NCI-H1436 (cell line): ENCODE measurements at places on chromosomes 7 and 10.

- DNase-seq, result no peak
Measured at GRCh38 chr10:110149259-110149658, 58.1 kb upstream of the MXI1 start.

DNA sequence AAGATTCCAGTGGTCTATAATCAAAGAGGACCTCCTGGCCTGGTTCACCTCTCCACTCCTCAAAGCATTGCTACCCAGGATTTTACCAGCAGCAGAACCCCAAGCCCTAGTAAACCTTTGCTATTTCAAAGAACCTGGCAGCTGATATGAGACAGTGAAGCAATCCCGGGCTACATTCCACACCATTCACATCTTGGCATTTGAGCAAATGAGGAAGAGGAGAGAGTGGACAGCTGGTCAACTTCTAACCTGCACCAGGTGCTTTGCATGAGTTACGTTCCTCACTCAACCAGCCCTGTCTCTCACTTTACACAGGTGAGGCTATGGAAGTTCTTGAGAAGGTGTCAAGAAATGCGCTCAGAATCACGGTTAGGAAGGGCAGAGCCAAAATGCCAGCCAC is 1.1 kb downstream of the CCDC3 start:
- no peak for DNase-seq

DNA sequence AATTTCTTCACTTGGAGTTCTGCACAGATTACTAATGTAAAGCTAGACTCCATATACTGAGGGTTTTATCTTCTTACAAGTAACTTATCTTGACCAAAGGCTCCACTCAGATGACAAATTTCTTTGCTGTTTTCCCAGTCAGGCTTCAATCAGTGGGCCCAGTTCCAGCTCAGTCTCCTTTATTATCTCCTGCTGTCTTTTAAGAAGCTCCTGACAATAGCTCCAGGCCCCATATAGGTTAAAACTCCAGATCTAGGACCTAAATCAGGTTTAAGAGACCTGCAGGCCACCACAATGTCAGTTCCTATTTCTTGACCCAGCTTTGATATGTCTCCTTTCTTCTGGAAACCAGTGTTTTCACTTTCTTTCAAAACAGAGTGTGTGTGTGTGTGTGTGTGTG is 165.2 kb downstream of the RELN start:
- DNase-seq, result no peak

DNA sequence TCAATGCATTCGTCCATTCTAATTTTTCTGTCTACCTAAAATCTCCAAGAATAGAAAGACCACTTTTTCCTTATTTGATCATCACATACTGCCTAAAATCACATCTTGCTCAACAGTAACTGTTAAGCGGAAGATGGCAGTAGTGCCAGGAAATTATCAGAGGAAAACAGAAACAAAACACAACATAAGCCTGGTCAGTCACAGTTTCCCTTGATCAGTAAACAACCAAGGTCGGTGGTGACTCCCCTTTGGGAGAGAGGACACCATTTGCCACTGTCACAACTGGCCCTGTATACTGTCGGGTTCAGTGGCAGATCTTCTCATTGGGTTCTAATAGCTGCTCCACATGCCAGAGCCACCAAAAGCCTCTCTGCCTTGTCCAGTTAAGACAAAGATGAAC is 106.6 kb downstream of the PLXNA4 start:
- no peak for DNase-seq

DNA sequence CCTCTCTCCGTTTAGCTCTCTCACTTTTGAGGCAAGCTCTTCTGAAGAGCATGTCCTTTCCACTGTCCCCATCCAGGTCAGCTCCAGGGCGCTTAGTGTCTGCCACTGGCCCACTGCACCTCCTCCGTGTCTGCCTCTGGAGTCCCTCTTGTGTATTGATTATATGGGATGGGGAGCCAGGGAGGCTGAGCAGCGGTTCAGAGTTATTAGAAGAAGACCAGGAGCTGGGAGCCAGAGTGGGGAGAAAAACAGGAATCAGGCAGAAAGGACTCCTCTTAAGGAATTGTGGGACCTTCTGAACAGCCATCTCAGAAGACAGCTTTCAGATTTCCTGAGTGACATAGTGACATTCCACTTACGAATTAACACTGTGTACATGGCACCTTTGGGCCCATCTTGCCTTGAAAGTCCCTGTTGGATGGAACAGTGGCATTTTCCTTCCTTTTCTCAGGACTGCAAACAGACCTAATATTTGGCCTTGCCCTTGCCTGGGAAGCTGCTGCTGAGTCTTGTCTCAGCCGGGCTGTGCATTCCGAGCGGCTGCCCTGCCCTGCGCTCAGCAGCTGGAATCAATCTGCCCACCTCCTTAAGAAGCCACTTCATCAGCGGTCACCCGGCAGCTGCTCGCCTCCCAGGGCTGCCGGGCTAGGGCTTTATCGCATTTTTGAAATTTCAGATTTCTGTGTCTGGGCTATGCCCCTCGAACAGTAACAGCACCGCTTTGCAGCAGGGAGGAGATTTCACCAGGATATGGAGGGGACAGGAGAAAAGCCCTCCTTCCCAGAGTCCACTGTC is 81.1 kb upstream of the PRKG1 start:
- DNase-seq, result no peak

DNA sequence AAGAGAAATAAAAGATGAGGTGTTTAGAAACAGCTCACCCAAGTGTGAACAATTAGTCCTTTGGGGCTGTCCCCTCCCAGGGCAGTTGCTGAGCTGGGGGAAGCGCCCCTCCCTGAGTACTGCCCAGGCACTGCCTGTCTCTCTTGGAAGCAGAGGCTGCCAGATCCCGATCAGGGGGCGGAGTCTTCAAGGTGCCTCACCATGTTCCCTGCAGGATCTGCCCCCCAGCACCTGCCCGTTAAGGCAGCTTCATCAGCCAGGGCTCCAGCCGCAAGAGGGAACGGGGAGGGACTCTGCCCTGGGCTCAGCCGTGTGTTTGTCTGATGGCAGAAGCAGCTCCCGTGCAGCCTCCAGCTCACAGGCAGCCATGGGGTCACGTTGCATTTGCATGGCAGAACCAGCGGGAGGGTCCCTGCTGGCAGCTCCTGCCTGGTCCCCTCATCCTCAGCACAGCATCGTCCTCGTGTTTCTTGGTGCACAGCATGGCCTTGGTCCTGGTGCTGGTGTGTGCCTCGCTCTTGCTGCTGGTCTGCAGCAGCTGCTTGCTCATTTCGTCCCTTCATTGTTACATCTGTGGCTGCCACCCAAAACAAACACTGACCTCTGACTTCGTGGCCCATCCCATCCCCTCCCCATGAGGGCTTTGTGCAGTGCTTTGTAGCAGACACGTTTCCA is 10.7 kb upstream of the DPYSL4 start:
- DNase-seq, result no peak

GRCh38 chr7:121084748-121085336 is 96.3 kb downstream of the CPED1 start:
- DNase-seq, result no peak

DNA sequence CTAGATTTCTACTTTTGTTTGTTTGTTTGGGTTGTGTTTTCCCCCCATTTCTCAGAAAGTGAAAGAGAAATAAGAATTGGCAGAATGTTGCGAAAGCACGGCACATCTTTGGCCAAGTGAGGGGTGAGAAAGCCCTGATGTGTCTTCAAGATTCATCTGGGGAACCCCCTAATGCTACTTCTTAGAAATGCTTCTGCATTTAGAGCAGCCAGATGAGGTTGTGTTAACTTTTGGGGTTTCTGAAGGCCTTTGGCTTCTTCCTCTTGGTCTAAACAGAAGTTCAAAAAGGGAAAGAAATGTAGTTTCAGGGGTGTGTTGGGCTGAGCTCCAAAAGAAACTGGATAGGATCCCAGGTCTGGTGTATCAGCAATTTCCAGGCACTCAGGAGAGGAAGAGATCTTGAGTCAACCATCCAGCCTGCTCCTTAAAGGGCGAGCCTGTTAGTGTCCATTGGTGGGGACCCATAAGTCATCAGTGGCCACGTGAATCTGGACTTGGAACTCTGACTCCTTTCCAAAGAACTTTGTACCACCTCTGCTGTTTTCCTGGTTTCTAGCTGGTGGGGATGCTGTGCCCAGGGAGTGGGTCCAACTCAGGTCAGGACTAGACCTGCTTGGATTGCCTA is 6.5 kb downstream of the DUSP5 start:
- DNase-seq, result no peak

- no peak for DNase-seq
Measured at GRCh38 chr10:131803860-131804425, 96.9 kb upstream of the PPP2R2D start.

GRCh38 chr10:125002047-125002422 is 60.1 kb downstream of the ZRANB1 start:
- DNase-seq, result no peak

DNA sequence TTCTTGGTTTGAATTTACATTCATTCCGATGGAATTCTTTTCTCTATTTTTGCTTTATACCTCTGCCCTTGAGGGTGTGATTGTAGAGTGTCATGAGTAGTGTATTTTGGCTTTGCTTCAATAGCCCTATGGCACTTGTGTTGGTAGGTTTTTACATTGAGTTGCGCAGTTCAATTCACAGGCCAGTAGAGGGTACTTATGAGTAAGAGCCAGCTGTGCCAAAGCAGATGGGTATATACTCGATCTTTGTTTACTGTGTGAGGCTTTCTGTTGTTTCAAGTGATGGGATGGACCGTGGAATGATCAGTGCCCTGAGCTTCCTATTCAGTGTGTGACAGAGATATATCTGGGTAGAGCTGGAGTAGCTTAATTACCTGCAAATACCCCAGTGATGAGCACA is 4.3 kb upstream of the AKR1C3 start:
- no peak for DNase-seq

DNA sequence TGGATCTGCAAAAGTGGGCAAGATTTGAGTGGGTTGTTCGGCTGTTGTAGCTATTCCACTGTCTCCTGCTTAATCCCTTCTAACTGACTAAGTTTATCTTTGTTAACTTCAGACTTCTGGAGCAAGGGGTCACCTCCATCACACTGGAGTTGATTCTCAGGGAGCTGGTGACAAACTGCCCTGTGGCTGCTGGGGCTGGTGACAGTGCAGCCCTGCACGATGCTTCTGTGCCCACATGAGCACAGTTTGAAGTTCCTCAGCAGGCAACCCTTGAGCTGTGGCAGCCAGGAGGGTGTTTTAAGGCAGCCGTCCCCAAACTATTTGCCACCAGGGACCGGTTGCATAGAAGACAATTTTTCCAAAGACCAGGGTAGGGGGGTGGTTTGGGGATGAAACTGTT is 40.5 kb downstream of the ADRB1 start:
- DNase-seq, result no peak

- no peak for DNase-seq
Measured at GRCh38 chr10:14665865-14666857, 108.5 kb downstream of the FAM107B start.

DNA sequence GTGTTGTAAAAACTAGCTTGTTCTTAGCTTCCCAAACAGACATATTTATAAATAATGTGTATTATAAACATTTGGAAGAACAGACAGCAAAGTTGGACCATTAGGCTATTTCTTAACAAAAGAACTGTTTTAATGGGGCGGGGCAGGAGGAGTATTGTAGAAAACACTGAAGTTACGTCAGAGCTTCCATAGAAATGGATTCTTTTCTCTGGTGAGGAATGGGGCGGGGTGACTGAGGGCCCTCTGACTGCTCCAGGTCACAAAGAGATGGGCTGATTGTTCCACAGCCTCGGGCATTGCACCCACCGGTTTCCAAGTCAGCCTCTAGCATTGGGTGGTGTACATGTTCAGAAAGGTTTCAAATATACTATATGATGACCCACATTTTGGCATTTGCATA is 36.8 kb upstream of the ADAM12 start:
- DNase-seq, result no peak

DNA sequence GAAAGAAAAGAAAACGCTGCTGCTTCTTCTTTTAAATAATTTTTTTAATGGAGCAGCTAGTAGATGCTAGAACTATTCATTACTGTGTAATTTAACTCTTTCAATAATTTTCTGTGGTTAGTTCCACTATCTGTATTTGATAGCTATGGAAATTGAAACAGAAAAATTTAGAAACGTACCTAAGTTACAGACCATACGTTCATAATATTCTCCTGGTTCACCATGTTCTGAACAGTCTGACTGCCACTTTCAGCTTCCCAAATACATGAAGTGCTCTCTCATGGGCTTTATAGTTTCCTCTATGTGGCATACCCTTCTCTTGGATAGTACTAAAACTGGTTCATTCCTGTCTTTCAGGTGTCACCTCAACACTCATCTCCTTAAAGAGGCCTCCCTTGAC is 508.0 kb downstream of the MDFIC start:
- no peak for DNase-seq

GRCh38 chr10:58448121-58448935 is 63.1 kb downstream of the TFAM start:
- DNase-seq, result no peak

- DNase-seq, result peak; percentile 69
Measured at GRCh38 chr10:58268454-58268945, 462 bp upstream of the CISD1 start.

DNA sequence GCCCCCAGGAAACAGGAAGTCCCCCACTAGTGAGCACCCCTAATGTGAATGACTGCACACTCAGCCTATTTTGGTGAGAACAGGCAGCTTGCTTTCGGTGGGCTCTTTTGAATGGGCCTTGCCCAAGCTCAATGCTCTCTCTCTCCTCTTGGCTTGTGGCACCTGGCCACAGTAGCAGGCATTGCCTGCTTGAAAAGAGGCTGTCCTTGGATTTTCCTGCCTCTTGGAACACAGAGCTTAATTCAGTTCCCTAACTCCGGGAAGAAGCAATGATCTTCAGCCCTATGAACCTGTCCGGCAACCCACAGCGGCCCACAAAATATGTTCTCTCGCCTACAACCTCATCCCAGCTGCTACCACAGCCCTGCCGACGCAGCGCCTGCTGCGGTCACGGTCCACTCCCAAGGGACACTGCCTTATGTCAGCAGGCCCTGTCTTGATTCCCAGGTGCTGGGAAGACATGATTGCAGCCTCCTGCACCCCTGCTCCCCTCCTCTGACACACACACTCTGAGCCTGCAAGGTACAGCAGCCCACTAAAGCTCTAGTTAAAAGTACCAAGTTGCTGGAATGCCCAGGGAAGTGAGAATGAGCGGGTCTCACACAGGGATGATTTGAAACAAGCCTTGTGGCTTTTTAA is 715.5 kb upstream of the GALNT17 start:
- DNase-seq, result no peak

GRCh38 chr10:10872035-10872673 is 145.5 kb upstream of the CELF2 start:
- DNase-seq, result no peak

- DNase-seq, result no peak
Measured at GRCh38 chr7:108049962-108050361, 47.0 kb upstream of the LAMB1 start.
